NCI-H146 (cell line): ENCODE measurements at places on chromosomes 6 and 20.

- no peak for DNase-seq
These were observed 20.3 kb downstream of the GPX5 start for GRCh38 chr6:28545955-28546354.

- no peak for DNase-seq
These were observed 71.3 kb upstream of the TINAG start for GRCh38 chr6:54236984-54237383.

DNA sequence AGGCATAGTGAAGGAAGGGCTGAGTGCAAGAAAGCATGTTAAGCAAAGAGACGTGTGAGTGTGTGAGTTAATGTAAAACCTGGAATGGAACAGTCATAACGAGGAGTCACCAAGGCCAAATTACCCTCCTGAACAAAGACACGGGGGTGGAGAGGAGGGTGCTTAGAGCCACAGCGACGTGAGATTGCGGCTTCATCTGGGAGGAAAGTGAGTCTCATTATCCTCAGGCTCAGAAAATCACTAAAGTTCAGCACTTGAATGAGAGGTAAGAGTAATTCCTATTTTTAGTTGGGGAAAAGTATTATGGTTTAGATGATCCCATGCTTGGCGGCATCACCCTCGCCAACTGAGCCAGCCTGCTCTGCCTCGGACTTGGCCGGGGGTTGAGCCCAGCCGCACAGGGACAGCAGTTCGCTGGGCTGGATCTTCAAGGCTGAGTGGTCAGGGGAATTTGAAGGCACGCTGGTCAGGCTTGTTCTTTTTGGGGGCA lies 136.6 kb downstream of the DTNBP1 start:
- no peak for DNase-seq

DNA sequence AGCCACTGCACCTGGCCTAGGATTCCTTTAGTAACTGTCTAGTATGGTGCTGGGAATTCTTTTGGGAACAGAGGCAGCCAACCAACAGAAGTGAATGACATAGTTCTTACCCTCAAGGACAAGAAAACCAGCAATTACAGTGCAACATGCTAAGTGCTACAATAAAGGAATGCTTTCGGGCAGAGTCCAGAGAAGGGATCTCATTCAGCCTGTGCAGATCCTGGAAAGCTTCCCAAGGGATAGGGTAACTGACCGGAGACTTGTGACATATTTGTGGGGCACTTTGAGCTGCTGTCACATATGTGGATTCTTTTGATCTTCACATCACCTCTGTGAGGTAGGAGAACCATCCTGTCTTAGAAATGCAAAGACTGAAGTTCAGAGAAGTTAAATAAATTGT lies 46.8 kb downstream of the C6orf15 start:
- DNase-seq: no peak

DNA sequence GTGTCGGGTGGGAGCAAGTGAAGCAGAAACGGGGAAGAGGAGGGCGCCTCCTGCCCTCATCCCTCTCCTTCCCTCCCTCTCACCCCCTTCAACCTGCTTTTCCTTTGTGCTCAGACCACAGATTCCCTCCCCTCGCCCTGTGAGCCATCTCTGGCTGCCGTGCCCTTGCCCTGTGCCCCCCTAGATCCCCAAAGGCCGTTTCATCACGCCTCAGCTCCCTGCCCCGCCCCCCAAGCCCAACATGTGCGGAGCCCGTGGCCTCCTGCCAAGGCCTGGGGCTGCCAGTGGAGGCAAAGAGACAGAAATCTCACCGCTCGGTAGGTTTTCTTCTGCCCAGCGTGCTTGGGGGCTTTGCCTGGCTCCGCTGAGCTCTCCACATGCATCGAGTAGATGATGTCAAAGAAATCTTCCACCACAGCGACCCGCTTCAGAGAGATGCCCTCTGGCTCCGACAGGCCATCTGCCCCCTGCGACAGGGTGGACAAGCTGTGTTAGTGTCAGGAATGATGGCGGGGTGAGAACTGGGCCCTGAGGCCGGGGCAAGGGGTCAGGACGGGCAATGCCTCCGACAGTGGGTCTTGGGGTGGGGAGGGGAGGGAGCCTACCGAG lies 57.6 kb downstream of the NOL4L start:
- no peak for DNase-seq

- DNase-seq: no peak
These were observed 232.3 kb upstream of the GMDS start for GRCh38 chr6:2477666-2478065.

- no peak for DNase-seq
These were observed 9.8 kb downstream of the SERPINB9 start for GRCh38 chr6:2893281-2893680.

DNA sequence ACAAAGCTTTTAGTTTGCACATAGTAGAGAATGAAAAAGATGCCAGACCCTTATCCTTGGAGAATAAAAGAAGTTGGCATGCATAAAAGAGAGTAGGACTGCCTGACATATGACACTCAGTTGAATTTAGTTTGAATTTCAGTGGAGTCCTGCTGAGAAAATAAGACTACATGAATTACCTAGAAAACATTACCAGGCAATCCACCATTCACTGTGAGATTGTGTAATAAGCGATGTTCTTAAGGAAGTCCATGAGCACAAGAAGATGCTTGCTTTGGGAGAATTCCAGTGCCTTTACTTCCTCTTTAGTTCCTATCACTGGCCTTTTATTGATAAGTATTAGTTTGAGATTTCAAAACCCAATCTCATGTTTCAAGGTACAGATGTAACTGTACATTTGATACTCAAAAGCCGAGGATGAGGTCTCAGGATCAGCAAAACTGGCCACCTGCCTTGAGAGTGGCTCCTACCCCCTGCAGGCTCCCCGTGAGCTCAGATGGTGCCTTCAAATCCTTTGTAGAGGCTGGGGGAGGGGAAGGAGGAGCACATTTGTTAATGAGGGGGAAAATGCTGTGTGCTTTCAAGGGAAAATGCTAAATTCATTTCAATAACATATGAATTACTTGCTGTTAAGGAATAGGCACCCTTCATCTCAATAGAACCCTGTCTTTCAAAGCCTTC lies 11.2 kb upstream of the UNC93A start:
- no peak for DNase-seq

DNA sequence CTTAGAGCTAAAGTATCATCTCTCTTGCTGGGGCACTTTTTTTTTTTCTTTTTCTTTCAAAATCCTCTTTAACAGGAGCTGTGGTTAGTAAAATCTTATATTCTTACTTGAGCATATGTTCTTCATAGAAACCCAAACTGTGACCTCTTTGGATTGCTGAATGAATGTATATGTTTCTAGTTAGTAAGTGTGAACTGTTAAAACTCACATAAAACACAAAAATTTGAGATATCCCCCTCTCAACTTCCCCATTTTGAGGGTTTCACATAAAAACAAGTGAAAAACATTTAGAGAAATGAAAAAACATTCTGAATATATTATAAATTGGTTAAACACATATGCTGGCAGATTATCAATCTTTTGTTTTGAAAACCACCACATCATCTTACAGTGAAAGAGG lies 78.1 kb downstream of the INSM1 start:
- no peak for DNase-seq

GRCh38 chr20:36744243-36744642 lies 1.6 kb downstream of the NDRG3 start:
- no peak for DNase-seq

DNA sequence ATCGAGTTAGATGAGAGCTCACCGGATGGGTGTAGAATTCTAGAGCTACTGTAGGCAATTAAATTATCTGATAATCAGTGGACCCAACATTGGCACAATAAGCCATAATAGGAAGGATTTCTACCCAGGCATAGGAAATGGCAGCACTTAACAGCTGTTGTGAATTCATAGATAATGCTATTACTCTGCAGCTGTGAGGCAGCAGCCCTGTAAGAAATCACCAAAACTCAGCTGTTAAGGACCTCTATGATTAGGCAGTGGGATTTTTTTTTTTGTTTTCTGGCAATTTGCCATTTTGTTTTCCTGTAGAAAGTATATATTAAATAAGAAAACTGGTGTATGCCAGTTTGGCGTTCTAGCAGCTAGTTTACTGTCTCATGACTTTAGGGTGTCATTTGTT lies 609.1 kb upstream of the SLC35B3 start:
- no peak for DNase-seq

- no peak for DNase-seq
These were observed 3.7 kb upstream of the RNF144B start for GRCh38 chr6:18383441-18383840.

GRCh38 chr20:14404515-14404914 lies 67.1 kb upstream of the FLRT3 start:
- DNase-seq: no peak
